Type B pancreatic cell (in vitro differentiated cells): ENCODE measurements at places on chromosomes 11 and 22. TPM values are rescaled to one million over a fixed set of nuclear protein-coding genes. Genes with fewer than 3 reads are reported as not detected.
A peak's percentile ranks its signal among the peaks of the same experiment; 100 is the strongest.

GRCh38 chr11:101612481-101612880, 28.7 kb upstream of the TRPC6 start:
- no peaks in the 10 kb centered on the region for H3K36me3 ChIP-seq
- no peak overlapping the region for H3K27ac ChIP-seq
- H3K4me1 ChIP-seq: no peaks in the 10 kb centered on the region
- DNase-seq: no peak
- no peak overlapping the region for H3K4me3 ChIP-seq
- H3K27me3 ChIP-seq: peaks cover 10% of the 10 kb centered on the region

EIF3L gene
- total RNA-seq: 578 and 740 TPM in 2 replicates

- DNase-seq: no peak
- no peak overlapping the region for H3K27ac ChIP-seq
- H3K27me3 ChIP-seq: no peaks in the 10 kb centered on the region
- peaks cover 8% of the 10 kb centered on the region for H3K4me1 ChIP-seq
- H3K36me3 ChIP-seq: peaks cover 27% of the 10 kb centered on the region
These were observed 9.0 kb downstream of the RTL6 start for GRCh38 chr22:44489026-44489425.

- H3K4me3 ChIP-seq: no peak overlapping the region
- peaks cover 21% of the 10 kb centered on the region for H3K4me1 ChIP-seq
- no peaks in the 10 kb centered on the region for H3K27me3 ChIP-seq
- no peak for DNase-seq
- no peak overlapping the region for H3K27ac ChIP-seq
- peaks cover 17% of the 10 kb centered on the region for H3K36me3 ChIP-seq
These were observed 59.6 kb upstream of the EMID1 start for GRCh38 chr22:29146091-29146560.

DNA sequence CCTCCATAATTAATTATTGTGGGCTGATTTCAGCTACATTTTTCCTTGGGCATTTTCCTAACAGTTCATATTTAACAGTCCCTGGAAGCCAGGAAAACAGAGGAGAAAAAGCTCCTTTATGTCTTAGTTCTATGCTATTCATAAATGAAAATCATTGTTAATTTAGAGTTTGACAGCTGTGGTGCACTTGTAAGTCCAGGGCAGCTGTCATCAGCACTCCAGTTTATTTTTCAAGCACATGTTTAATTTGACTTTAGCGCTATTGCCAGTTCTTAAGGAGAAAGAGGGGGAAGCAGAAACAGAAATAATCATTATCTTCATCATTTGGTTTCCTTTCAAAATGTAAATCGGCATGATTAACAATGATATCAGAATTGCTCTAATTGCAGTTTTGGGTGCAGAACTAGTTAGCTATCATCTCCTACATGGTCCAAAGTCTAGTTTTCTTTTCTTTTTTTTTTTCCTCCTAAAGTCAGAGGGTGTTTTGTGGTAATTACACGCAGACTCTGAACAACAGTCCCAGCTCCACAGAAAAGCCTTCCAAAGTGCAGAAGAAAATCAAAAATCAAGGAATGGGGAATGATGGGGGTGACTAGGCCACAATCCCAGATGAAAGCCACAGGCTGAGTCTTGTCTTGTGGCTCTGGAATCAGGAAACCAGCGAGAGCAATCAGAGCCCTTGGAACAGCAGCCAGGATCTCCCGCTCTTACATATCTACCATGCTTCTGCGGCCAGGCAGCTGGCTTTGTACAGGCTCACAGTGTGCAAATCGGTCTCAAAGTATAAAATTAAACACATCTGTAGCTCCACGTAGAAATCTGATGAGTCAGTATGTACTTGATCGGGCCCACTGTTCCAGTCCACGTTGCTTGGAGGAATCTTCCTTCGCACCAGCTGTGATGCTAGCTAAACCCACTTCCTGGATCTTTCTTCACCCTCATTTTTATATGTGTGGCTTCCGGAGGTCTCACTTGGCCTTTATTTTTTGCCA, 91.9 kb downstream of the SPON1 start:
- H3K27ac ChIP-seq: no peak overlapping the region
- DNase-seq: no peak
- no peaks in the 10 kb centered on the region for H3K4me1 ChIP-seq
- H3K27me3 ChIP-seq: no peaks in the 10 kb centered on the region

DNA sequence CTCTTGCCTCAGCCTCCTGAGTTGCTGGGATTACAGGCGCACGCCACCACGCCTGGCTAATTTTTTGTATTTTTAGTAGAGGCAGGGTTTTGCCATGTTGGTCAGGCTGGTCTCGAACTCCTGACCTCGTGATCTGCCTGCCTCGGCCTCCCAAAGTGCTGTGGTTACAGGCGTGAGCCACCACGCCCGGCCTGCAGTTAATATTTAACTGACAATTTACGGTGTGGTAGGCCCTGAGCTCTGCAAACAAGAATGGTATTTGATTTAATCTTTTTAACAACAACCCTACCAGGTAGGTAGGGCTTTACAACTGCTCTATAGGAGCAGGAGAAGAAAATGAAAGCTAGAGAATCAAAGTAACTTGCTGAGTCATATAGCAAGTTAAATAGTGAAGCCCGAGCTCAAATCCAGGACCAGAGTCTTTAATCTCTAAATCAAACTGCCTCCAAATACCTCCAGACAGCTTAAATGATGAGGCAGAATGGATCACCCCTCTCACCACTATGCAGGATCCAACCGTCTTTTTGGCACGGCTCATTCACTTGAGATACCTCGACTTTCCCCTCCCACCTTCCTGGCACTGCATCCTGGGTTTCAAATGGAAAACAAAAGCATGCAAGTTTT, 9.4 kb downstream of the UEVLD start:
- H3K27ac ChIP-seq: peak overlapping the region; percentile 76
- no peaks in the 10 kb centered on the region for H3K4me1 ChIP-seq
- no peaks in the 10 kb centered on the region for H3K27me3 ChIP-seq
- H3K4me3 ChIP-seq: peak overlapping the region; percentile 51
- no peaks in the 10 kb centered on the region for H3K36me3 ChIP-seq

SPON1 gene
- total RNA-seq: 14.8 and 31.7 TPM in 2 replicates

- H3K27ac ChIP-seq: no peak overlapping the region
- DNase-seq: no peak
- peaks cover 26% of the 10 kb centered on the region for H3K27me3 ChIP-seq
- H3K36me3 ChIP-seq: no peaks in the 10 kb centered on the region
These were observed 729 bp downstream of the IL17RA start for GRCh38 chr22:17085277-17086181.

CTSF gene
- 10.1 TPM in 1 of 2 replicates, not detected in the other for total RNA-seq

GRCh38 chr11:134152696-134153095, 71.1 kb downstream of the NCAPD3 start:
- no peaks in the 10 kb centered on the region for H3K27me3 ChIP-seq
- no peak overlapping the region for H3K27ac ChIP-seq
- peaks cover 20% of the 10 kb centered on the region for H3K36me3 ChIP-seq
- no peak overlapping the region for H3K4me3 ChIP-seq
- DNase-seq: peak; percentile 50
- H3K4me1 ChIP-seq: no peaks in the 10 kb centered on the region

DNA sequence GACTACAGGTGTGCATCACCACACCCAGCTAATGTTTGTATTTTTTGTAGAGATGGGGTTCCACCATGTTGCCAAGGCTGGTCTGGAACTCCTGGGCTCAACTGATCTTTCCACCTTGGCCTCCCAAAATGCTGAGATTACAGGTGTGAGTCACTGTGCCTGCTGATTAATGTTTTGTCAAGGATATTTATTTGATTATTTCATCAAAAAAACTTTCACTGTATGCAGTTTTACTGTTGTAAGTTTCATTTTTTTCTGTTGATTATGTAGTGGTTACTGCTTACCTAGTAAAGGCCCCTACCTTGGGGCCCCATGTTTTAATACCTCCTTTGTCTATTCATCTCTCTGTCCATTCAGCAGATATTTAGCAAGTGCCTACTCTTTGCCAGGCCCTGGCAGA, 16.7 kb upstream of the FAM168A start:
- no peak for DNase-seq
- no peak overlapping the region for H3K4me3 ChIP-seq
- no peaks in the 10 kb centered on the region for H3K4me1 ChIP-seq

DNA sequence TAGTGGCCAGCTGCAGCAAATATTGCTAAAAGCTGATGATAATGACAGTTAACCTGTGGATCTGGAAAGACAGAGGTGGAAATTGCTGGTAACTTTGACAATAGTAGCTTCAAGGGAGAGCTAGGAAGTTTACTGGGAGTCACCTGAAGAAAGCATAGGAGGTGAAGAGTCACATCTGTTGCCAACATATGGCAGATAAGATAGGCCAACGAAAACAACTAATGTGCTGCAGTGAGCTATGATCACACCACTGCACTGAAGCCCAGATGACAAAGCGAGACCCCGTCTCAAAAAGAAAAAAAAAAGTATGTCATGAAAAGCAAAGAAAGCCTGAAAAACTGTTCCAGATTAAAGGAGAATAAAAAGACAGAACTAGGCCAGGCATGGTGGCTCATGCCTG, 4.3 kb upstream of the PRDM10 start:
- H3K27me3 ChIP-seq: peaks cover 4% of the 10 kb centered on the region
- no peaks in the 10 kb centered on the region for H3K36me3 ChIP-seq
- H3K27ac ChIP-seq: no peak overlapping the region
- no peak for DNase-seq
- peaks cover 6% of the 10 kb centered on the region for H3K4me1 ChIP-seq
- H3K4me3 ChIP-seq: no peak overlapping the region

DNA sequence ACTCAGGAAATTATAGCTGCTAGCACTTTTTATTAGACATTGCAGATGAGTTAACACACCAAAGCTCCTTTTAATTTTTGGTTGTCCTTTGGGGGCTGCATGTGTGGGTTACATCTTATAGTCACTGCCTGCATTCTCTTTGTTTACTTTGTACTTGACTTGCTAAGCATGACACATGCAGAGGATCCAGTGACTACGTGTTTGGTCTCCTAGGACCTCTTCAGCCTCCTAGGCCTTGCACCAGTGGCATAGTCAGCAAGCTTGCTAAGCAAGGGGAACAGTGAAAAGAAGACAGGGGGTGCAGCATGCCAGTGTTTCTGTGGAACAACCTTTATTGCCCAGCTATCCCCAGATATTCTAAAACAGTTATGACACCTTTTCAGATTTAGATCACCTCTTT, 108.2 kb downstream of the PAX6 start:
- no peak overlapping the region for H3K4me3 ChIP-seq
- DNase-seq: no peak
- H3K27me3 ChIP-seq: no peaks in the 10 kb centered on the region
- no peaks in the 10 kb centered on the region for H3K4me1 ChIP-seq
- no peak overlapping the region for H3K27ac ChIP-seq

DNA sequence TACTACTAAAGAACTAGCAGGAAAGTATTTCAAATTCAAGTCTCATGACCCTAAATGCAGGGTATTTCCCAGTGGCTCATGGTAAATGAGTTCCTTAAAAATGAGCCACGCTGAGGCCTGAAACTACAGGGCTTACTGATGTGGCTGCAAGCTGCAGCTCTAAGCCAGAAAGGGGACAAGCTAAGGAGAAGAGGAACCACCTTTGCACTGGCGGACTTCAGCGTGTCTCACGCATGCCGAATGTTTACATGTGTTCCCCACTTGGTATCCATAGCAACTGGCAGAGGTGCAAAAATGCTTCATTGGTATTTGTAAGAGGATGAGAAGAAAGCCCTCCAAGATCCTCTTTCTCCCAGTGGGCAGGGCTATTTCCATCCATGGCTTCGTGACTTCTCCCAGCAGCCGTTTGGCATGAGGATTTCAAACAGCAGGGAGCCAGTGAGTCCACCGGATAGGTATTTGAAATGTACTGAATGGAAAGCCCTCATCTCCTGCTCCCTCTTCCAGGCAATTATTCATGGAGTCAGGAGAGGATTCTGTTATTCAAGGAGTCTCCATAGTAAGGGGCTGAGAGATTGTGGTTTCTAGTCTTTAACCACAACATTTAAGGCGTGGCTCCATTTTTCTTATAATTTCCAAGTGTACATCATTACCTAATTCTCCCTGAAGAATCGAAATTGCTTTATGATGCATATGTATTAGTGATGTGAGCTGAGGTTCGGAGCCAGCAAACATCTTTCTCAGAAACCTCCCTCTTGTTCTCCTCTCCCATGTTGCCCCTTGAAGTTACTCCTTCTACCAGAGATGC, 55.3 kb upstream of the CD44 start:
- DNase-seq: no peak
- H3K27ac ChIP-seq: no peak overlapping the region
- peaks cover 26% of the 10 kb centered on the region for H3K4me1 ChIP-seq
- H3K4me3 ChIP-seq: no peak overlapping the region
- peaks cover 4% of the 10 kb centered on the region for H3K27me3 ChIP-seq

- H3K4me1 ChIP-seq: peaks cover 21% of the 10 kb centered on the region
- H3K36me3 ChIP-seq: no peaks in the 10 kb centered on the region
- H3K27ac ChIP-seq: peak overlapping the region; percentile 76
These were observed 29.4 kb upstream of the LYVE1 start for GRCh38 chr11:10597877-10598351.

DNA sequence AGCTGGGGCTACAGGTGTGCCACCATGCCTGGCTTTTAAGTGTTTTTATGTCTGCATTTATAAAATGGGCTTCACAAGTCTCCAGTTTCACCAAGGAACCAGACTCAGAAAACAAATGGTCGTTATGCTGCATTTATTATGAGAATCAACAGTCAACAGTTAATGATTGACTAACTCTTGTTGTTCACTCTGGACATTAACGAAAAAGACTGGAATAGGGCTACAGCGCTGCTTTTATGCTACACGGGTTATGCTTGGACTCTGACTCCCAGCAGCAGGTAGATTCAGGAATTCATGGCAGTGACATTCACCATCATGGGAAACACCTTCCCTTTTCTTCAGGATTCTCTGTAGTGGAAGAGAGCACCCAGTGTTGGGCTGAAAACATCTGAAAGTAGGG, 44.4 kb upstream of the CHKA start:
- H3K27ac ChIP-seq: no peak overlapping the region
- H3K4me1 ChIP-seq: peaks cover 4% of the 10 kb centered on the region
- DNase-seq: no peak
- no peaks in the 10 kb centered on the region for H3K27me3 ChIP-seq

- peaks cover 4% of the 10 kb centered on the region for H3K4me1 ChIP-seq
- H3K27ac ChIP-seq: no peak overlapping the region
- no peaks in the 10 kb centered on the region for H3K36me3 ChIP-seq
- no peak for DNase-seq
- no peak overlapping the region for H3K4me3 ChIP-seq
These were observed 10.7 kb downstream of the ATG16L2 start for GRCh38 chr11:72824811-72825505.

GRCh38 chr11:89535221-89535620, 44.0 kb upstream of the NOX4 start:
- no peaks in the 10 kb centered on the region for H3K27me3 ChIP-seq
- no peaks in the 10 kb centered on the region for H3K36me3 ChIP-seq
- no peak overlapping the region for H3K27ac ChIP-seq
- peaks cover 6% of the 10 kb centered on the region for H3K4me1 ChIP-seq

- H3K27me3 ChIP-seq: no peaks in the 10 kb centered on the region
- peaks cover 11% of the 10 kb centered on the region for H3K4me1 ChIP-seq
- H3K4me3 ChIP-seq: no peak overlapping the region
These were observed 15.2 kb downstream of the PRPF19 start for GRCh38 chr11:60891103-60891741.

DNA sequence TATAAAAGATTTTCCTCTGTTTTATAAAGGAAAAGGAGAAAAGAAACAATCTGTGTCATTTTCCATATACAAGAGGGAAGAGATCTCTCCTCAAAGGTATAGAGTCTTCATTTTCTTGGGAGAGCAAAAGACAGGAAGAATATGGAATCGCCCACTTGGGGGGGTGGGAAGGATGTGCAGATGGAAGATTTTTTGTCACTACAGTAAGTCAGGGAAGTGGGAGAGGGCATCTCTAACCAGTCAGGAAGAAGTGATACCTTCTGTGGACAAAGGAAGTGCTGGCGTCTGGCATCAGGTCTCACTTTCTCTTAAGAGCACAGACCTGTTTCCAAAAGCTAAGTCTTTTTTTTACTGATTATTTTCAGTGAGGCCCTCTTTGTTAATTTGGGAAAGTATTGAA, 1.4 kb downstream of the PRR14L start:
- H3K27ac ChIP-seq: peak overlapping the region; percentile 98
- peaks cover 44% of the 10 kb centered on the region for H3K4me1 ChIP-seq
- H3K36me3 ChIP-seq: peaks cover 9% of the 10 kb centered on the region
- no peak for DNase-seq
- H3K4me3 ChIP-seq: peak overlapping the region; percentile 95
- H3K27me3 ChIP-seq: no peaks in the 10 kb centered on the region
